ENCODE measurements at places on chromosomes 5 and 9. TPM values are rescaled to one million over a fixed set of nuclear protein-coding genes. Genes with fewer than 3 reads are reported as not detected.

The LVRN gene
- total RNA-seq, result not detected

The CBY3 gene
- total RNA-seq, result not detected

The OR1Q1 gene
- 0.81 TPM for total RNA-seq

The GTF2H2 gene
- 33.2 TPM for total RNA-seq

The RABEPK gene
- 25.2 TPM for total RNA-seq

The PTPRD gene
- 13.7 TPM for total RNA-seq

The TNFSF8 gene
- not detected for total RNA-seq

The ZFP2 gene
- 2.7 TPM for total RNA-seq

The EGFLAM gene
- total RNA-seq, result 0.08 TPM
